EH (cell line): ENCODE measurements at places on chromosomes 7 and 10.

DNA sequence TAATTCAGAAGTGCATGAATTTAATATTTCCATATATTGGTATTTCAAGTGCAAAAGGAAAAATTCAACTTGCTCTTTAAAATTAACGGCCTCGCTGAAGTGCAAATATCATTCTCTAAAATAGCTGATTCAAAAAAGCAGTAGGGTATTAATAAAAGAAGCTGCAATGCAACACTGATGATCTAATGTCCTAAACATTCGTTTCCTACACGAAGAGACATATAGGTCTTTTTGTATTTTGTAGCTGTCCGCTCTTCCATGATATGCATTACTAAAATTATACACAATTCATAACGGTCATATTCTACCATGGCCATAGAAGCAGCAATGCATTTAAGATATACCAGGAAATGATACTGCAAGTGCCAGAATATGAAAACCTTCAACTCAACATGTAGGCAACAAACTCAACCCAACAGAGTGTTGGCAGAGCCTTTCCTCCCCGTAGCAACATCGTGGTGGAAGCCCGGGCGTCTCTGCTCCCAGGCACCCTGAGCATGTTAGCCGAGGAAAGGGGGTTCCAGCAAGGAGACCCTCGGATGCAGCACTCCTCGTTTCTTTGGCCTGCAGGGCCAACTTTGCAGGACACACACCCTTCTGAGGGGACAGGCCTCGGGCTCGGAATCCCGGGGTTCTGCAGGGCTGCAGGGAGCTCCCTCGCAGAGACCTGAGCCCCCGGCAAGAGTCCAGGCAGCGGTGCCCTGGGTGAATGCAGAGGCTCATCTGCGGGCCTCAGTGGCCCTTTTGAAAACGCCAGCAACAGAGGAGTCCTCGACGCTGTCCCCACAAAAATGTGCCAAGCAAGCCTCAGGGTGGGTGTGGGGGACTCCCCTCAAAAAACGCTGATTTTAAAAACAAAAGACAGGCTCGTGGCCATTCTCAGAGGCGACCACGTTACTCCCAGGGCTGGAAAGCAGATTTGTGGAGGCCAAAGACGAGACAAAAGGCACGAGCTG is 1.6 kb downstream of the FAM171A1 start:
- DNase-seq: peak; percentile 27

DNA sequence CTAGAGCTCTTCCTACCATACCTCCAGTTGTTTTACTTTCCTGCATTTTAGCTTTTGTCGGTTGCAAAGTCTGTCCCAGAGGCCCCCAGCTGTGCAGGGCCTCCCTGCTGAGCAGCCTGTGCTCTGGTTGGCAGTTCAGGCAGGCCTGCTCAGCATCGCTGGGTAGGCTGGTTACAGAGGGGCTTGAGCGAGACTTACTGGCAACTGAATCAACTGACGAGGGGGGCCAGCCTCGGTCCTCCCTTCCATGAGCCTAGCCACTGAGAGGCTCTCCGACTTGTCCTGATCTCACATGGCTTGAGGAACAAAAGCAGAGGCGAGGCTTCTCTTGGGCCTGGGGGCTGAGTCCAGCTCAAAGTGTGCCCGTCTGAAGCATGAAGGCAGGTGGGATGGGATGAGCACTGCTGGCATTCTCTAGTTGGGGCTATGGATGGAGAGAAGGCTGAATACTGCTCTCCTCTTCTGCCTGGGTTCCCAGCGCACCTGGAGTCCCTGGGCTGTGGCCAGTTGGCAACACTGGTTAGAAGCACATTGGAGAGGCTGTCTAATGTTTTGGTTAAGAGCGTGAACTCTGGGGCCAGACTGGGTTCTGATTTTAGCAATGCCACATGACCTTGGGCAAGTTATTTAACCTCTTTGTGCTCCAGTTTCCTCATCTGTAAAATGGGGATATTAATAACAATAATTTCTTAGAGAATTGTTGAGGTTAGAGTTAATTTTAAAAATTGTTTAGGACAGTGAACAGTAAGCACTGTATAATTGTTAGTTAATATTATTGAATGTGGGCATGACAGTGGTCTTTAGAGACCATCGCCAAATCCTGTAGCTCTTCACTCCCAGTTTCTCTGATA is 6.9 kb upstream of the SFRP5 start:
- DNase-seq: no peak

DNA sequence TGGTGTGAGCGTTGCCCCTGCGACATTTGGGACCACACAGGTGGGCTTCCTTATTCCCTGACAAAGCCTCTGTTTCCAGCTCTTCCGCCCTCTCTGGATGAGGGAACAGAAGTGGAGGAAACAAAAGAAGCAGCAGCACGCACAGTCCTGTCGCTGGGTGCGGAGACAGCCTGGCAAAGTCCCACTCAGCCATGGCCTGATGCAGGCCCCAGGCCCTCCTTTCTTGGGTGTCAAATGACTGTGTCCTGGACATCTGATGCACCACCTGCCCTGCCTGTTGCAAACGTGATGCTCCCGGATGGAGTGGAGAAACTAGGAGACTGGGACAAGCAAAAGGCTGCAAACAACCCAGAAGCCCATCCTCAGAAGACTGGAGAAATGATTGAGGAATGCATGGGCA is 20.7 kb downstream of the ZMIZ2 start:
- no peak for DNase-seq

GRCh38 chr10:128046953-128047290 is 79.3 kb downstream of the MKI67 start:
- no peak for DNase-seq

DNA sequence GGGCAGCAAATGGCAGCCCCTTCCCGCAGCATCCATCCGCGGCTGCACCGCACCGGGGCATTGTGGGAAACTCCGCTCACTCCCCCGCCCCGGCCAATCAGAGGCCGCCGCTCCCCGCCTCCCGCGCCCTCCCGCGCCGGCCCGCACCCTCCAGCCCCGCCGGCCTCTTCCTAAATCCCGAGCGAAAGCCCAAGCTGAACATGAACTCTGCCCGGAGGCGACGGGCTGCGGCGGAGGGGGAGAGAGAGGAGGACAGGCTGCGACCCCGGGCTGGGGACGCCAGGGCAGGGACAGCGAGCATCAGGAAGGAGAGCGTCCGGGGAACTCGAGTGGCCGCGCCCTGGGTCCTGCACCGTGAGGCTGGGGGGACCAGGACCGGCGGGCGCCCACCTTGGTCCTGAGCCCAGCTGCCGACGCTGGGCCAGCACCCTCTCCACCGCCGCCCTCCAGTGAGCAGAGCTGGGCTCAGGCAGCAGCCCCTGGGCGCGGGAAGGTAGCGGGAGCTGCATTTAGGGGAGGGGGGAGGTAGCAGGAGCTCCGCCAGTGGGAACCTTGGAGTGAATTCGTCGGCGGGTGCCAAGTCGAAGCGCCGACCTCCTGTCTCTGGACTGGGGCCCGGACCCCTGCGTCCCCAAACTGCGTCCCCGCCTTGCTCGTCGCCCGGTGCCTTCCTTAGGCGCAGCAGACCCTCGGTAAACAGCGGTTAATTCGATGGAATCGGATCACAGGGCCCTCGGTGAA is at the start of gene DGKI:
Gene DGKI (minus strand): TSS at position 148 of the 741 bp plus-strand sequence.
- peak; percentile 30 for DNase-seq

- no peak for DNase-seq
Measured at GRCh38 chr7:91140982-91141381, 123.3 kb upstream of the FZD1 start.

- no peak for DNase-seq
Measured at GRCh38 chr10:74675484-74675883, 150.9 kb upstream of the KAT6B start.

DNA sequence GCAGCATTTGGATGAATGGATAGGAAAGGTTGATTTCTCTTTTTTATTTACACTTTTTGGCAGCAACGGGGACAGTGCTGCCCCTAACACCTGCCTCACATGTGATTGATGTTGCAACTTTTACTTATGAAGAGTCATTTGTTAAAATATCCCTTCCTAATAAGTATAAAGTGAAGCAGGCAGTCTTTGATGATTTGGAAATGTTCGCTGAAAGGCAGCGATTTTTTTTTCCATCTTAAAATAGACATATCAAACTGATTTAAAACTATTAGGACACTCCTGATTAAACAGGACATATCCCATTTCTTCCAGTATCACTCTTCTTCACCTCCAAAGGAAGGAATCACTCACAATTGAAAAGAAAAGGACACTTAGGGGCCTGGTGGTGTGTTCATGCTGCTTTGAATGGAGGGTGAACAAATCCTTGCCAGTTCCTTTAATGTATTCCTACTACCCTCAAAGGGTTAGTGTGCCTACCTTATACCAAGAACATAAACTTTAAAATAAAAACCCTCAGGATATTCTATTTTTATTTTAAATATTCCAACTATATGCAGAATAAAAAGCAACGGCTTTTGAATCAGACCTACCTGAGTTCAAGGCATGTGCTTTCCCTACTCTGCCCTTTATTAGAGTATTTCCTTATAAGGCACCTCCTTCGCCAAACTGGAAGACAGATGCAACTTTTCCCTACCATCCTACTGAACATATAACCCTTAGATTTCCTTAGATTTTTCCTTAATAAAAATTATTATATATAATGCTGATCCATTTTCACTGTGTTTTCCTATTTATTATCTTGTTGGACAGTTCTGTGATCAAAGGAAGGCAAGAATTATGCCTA is 1.1 kb downstream of the ADK start:
- DNase-seq: no peak

DNA sequence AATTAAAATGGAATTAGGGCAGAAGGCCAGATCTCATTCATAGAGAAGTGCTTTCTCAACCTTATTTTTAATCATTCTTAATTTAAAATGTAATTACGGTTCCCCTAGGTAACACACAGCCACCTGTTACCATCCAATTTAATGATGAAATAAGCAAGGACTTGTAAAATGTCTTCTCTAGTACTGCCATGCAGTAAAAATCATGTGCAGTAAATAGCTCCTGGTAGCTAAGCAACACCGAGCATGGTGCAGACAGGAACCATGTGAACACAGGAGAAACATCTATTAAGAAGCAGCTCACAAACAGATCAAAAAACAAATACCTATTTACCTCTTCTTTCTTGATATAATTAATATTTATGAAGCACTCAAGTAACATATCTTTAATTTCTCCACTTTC is 15.1 kb downstream of the NCAPG2 start:
- DNase-seq: no peak

GRCh38 chr10:14753441-14753840 is 21.3 kb downstream of the FAM107B start:
- no peak for DNase-seq

DNA sequence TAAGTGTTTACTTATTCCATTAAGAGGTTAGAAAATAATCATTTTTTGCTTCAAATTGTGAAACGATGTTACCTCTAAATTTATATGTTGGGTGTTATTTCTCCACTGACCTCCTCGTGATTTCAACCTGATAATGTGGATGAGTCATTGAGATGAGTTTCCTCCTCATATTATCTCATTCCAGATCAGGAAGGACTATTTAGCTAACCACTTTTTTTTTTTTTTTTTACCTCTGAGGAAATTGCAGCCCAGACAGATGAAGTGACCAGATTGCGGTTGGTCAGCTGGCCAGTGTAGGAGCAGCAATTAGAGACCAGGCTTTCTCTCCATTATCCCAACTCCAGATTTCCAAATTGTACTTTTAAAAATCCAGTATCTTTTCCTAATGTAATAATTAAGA is 248.7 kb downstream of the FZD1 start:
- peak; percentile 3 for DNase-seq
